Hematopoietic multipotent progenitor cell treated with erythropoietin and hydrocortisone succinate and interleukin-3 and kit ligand, for 17 days (in vitro differentiated cells): ENCODE measurements at places on chromosomes 2 and 18.
A peak's percentile ranks its signal among the peaks of the same experiment; 100 is the strongest.

DNA sequence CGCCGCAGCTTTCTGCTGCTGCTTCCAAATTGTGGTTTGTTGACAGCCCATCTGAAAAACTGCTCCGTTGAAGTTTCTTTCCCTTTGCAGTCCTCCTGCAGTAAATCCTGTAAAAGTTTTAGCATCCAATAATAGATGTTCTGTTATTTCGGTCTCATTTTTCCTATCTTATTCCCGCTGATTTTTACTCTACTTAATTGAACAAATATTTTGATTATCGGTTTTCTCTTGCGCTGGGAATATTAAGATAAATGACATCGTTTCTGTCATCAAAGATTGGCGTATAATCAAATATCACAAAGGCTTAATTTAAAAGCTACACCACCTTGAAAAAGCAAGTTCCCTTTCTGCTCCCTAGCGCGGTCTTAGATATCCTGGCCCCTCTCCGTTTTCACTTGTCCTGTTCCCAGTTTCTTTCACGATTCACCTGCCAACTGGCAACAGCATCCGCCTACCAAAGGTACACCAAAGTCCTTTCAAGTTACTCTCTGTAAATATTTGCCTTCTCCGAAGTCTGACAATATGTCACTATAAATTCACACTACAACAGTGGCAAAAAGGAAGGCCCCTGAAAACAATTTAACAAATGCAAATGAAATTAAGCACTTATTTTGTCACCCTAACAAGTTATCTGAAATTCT lies 1.0 kb upstream of the STRN start:
- peak; percentile 18 for DNase-seq

- DNase-seq: no peak
Measured at GRCh38 chr2:84741182-84741822, 139.6 kb downstream of the TRABD2A start.

DNA sequence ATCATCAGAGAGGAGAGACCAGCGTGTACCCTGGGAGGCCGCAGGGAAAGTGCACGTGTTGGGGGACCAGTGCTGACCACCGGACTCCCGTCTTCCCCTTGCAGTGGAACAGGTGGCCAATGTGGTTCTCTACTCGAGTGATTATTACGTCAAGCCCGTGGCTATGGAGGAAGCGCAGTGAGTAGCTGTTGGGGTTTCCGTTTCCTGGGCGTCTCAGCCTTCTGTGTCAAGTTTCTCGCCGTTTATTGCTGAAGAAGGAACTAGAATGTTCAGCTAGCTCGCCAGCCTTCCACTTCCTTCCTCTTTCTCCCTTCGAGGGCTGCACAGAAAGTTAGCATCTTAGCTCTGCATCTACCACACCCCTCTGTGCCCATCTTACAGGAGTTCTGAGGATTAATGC lies 22.8 kb upstream of the DGKD start:
- no peak for DNase-seq

DNA sequence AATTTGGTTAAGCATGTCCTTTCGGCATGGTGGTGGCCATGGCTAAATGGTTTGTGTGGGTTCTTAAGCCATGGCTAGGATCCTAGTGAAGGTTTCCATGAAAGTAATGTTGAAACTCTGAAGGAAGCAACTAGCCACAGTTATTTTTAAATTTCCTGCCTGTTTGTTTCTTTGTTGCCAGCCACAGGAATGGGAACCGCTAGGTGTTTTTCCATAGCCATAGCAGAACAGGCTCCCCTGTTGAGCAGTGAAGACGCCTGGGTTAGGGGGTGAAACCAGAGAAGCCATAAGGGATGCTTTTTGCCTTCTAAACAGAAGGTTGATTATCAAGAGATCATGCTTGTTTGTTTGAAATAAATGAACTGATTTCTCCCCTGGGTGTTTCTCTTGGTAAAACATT lies 60.1 kb upstream of the CHMP1B start:
- no peak for DNase-seq

DNA sequence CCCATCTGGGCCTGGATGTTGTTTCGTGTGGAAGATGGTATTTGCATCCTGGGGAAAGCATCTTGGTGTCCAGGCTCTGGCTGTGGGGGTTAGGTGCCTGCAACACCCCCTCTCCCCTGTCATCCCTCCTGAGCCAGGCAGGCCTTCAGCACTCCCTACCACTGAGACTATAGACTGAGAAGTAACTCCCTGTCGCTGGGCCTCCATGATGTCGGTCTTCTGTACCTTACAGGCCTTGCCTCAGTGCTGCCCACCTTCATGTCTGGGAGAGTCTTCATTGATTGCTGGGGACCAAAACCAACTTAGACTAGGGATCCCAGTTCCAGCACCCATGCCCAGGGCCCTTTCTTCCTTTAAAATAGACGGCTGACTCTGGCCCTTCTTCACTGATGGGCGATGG lies 33.1 kb upstream of the DNMT3A start:
- DNase-seq: no peak

- no peak for DNase-seq
Measured at GRCh38 chr2:23683001-23683400, 243.9 kb downstream of the ATAD2B start.

DNA sequence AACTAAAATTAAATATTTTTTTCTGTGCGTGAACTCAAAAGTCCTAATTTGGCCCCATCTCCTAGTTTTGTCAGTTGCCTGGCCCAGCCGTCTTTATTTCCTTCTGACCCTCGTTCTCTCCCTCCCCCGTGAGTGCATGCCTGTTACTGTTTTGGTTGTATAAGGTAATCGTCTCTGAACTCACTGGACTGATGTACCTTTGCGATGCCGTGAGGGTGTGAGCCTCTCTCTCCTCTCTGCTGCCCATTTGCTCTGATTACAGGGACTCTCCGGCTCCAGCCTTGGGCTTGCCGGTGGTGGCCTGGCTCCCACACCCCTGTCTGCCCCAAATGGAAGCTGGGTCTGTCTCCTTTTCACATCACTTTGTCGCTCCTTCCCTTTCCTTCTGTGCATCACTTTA lies 66.5 kb upstream of the RBM44 start:
- DNase-seq: no peak

- DNase-seq: no peak
Measured at GRCh38 chr2:101952551-101952950, 39.2 kb upstream of the IL1R2 start.

DNA sequence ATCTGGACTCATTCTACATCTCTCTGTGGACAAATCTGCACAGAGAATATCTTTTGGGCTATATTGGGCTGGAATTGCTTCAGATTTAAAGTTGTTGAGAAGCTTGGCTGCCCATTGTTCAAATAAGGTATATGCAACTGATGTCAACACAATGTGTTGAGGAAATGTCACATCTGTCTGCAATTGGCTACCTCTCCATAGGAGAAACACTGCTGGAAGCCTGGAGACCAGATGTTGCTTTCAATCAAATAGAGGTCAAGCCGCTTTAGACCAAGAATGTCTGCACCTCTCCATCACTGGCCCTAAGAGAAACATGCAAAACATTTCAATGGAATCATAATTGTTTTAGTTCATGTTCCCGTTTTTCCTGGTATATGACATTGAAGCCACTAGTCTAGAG lies 720.2 kb downstream of the SLC4A3 start:
- no peak for DNase-seq

DNA sequence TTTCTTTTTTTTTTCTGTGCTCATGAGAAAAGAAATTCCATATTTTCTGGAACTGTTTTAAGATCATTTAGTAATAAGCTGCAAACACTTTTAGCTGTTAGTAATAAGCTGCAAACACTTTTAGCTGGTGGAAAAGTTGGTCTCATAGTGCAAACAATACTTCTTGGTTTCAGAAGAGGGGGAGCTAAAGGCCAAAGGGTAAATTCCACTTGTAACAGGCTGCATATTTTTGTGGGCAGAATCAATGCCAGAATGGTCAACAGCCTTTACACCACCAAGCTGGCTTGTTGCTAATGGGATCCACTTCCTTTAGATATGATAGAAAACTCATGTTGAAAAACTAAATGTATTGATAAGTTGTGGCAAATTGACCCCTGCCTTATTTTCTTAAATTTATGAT lies 356.8 kb downstream of the NR4A2 start:
- DNase-seq: no peak

DNA sequence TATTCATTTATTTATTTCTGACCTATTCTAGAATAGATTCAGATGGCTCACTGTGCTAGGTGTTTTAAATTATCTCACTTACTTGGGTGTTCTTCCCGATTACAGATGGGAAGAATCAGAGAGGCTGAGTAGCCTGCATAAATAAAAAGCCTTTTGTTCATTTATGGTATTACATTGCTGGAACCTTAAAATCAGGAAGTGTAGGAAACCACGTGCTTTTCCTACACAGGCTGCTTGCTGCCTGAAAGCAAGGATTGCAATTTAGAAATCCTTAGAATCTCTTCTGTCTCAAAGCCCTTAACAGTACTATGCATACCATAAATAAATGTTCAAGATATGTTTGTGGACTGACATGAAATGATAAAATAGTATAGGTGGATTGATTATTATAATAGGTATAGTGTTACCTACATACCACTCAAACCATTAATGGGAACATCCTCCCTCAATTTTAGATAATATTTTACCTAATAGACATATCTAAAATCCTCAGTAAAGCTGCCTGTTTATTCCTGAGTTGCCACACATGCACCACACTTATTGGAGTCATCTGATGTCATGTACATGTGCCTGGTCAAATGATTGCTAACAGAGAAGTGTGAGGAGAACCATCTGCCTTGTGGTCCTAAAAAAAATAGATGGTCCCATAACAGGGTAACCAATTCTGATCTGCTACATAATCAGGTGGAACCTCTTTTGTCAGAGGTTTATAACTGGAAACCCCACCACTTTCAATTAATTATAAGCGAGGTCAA lies 73.5 kb upstream of the C2orf15 start:
- no peak for DNase-seq

DNA sequence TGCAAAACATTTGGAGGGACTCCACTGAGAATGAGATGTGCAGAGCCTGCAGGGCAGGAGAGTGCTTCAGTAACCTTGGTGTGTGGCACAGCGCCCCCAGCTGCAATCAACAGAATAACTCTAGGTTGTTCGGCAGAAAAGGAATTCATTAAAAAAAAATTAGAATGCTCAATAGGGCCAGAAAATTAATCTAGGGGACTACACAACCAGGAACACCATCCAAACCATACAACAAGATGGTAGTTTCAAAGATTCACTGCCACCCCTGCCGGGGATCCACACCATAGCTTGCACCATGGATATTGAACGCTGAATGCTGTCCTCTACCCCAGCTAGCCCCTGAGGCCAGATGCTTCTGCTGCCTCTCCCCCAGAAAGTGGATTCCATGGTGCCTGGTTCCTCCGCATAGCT lies 50.1 kb downstream of the THUMPD2 start:
- DNase-seq: no peak

- no peak for DNase-seq
Measured at GRCh38 chr2:117859532-117859911, 45.0 kb downstream of the DDX18 start.

DNA sequence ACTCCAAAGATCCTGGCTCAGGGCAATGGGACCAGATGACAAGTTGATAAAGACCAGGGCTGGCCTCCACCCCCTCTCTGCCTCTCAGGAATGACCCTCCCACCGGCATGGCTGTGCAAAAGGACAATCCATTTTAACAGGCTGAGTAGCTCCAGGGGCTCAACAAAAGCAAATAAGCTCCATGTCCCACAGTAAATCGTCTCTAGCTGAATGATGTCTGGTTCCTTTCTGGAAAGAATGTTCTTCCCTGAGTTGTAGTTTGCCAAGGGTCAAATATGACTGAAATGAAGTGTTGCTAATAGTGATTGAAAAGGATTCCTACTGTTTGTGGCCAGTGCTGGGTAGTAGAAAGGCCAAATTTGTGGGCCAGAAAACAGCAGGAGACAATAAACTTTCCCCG lies 434.4 kb upstream of the ETAA1 start:
- no peak for DNase-seq

GRCh38 chr2:157722580-157723234 lies 94.0 kb upstream of the ACVR1C start:
- DNase-seq: no peak

DNA sequence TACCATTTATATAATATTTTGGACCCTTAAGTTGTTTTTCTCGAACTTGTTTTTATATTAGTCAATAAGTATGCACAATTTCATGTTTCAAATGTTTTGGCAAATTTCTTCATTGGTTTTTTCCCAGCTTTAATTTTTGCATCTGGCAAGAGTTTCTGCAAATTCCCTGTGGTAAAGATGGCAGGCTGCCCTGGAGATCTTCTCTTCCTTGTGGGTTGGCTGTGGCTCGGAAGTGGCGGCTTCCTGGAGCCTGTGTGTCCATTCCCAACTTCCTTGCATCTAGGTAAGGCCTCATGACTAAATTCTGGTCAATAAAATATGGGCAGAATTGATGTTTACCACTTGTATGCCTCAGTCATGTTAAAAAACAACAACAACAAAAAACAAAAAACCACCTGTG lies 818.6 kb downstream of the EPHA4 start:
- no peak for DNase-seq

DNA sequence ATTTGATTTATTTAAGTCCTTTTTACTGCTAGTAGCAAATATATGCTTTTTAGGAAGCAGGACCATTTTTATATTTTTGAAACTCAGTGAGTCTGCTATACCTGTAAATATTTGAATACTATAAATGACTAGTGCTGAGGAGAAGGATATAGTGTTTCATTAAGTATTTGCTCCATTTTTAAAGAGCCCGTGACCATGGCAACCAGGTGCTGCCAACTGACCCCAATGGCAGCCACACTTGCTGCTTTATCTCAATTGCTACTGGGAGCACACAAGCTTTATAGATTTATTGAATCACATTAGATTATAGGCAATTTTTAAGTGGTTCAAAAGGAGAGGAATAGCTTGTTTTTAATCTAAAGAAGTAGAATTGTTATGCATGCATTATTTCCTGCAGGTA lies 142.0 kb downstream of the SCG2 start:
- no peak for DNase-seq

GRCh38 chr18:45551142-45551815 lies 64.0 kb upstream of the SLC14A2 start:
- no peak for DNase-seq

DNA sequence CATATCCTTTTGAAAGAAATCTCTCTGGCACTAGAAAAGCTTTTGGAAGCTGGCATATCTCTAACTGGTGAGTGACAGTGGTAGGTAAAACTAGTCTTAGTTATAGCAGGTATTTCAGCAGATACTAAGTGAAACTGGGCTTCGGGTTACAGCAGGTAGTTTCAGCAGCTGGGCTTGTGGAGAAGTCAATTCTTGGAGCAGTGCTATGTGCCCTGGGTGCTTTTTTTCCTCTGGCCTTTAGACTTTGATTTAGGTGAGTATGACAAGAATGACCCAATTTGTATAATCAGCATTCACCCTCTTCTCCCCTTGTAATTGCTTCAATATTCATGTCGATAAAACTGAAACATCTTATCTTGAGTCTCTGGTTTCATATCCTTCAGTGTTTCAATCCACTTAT lies 123.1 kb downstream of the KYNU start:
- DNase-seq: no peak
